Activated T-helper 9 cell treated with anti-CD3 and anti-CD28 coated beads, Interleukin-2, amount 50 U/mL, for 16 hours (primary cell): ENCODE measurements at places on chromosomes 2 and 18.

DNA sequence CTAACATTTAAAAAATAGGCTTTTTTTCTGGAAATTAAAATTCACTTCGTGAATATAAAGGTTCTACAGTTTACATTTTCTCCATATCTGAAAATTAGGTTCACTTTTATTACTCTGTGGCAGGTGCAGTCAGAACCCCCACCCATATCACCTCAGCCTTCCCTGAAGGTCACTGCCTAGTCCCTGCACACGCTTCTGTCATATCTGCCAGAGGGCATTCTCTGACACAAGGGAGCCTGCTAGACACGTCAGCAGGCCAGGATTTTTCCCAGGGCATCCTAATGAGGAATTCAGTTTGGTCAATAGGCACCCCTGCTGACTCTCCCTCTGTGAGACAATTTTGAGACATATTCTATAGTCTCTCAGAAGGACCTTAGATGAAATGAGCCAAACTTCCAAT is 475.7 kb upstream of the PKDCC start:
- no peak for DNase-seq

DNA sequence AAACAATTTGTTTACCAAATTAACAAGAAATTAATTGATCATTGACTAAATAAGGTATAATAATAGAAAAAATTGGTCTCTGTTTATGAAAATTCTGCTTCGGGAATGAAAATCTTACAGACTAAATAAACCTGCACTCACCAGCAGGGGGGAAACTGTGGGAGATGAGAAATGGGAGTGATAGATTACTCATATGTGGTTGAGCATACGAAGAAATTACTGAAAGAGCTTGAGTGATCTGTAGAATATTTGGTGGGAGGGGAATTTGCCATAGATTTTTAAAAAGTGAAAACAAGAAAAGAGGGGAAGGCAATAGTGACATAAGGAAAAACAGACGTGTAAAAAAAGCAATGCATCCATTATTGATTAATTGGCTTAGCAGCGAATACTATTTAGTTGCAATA is 2.2 kb downstream of the HMSD start:
- no peak for DNase-seq

DNA sequence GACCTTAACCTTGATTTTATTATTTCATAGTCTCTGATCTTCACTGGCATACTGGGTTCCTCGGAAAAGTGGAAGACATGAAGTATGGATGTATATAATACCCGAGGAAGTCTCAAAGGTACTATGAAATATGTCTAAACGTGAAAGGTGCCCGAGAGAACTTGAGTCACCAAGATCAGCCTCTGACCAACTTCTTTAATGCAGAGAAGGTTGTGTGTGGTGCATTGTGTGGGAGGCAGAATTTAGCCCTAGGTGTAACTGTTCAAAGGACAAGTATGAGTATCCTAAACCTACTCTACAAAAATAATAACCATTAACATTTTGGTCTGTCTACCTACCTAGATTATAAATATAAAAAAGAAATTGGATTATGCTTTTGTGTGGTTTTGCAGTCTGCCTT is 36.1 kb downstream of the OSBPL6 start:
- DNase-seq, result no peak

GRCh38 chr2:128778843-128779242 is 460.2 kb upstream of the HS6ST1 start:
- DNase-seq, result no peak

DNA sequence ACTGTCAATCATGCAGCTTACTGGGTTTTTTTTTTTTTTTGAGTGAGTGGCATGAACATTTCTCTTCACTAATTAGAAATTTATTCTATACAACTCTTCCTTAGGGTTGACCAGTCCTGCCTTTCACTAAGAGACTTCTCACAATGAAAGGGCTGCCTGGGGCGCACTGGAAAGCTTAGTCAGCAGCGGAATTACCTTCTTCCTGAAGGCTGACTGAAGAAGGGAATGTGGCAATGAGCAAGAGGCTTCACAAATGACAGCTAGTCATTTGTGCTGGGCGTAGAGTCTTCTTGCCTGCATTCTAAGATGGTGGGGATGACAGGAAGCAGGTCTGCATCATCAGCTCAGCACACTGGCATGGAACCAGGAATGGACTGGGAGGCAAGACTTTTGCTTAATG is 15.6 kb upstream of the SCN3A start:
- no peak for DNase-seq

DNA sequence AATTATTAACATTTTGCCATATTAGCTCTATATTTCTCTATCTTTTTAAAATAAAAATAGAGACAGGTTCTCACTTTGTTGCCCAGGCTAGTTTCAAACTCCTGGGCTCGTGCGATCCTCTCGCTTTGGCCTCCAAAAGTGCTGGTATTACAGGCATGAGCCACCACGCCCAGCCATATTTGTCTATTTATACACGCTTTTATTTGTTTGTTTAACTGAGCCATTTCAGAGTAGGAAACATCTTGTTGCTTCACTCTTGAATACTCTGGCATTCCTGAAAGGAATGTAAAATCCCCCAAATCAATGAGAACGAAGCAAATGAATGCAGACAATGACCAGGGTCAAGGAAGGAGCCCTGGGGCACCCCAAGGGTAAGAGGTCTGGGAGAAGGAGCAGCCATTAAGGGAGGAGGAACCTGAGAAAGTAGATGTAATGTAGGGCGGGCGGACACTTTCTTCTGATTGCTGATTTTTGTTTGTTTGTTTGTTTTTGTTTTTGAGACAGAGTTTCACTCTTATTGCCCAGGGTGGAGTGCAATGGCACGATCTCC is 31.7 kb upstream of the RAB1A start:
- no peak for DNase-seq

GRCh38 chr2:158829167-158829566 is 34.0 kb downstream of the DAPL1 start:
- DNase-seq, result no peak

DNA sequence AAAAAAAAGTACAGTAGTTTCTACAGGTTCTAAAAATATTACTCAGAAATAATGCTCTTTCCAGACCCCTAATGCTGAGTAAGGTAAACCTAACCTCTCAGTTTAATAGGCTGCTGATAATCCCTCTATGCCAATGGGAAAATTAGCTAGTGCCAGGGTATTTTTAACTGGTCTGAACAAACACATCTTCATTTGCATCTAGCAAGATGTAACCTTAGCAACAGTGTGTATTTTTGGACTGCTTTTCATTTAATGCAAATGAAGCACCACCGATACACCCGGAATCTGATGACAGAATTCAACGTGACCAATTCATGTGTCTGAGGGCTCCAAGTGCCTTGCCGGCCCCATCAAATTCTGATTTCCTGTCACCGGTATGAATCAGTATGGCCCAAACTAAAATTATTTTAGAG is 47.4 kb upstream of the CYRIA start:
- DNase-seq, result no peak

DNA sequence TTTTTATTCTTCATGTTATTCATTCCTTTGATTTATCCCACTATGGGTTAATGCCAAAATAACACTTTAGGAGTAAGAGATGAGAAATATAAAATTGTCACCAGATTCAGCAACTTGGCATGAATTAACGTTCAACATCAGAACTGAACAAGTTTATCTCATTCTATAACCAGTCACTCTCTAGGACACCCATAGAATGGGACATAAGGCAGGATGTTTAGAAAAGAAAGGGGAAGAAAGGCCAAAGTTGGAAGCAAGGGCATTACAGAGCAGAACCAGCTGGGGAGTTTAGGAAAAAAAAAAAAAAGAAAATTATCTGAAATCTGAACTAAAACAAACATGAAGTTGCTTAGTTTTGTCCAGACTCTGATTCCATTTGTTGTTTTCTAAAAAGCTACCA is 211.0 kb downstream of the PMAIP1 start:
- DNase-seq, result no peak

GRCh38 chr2:46902465-46902864 is 13.1 kb downstream of the MCFD2 start:
- DNase-seq, result no peak

- no peak for DNase-seq
These were observed 570.8 kb upstream of the CRIM1 start for GRCh38 chr2:35784777-35785176.

DNA sequence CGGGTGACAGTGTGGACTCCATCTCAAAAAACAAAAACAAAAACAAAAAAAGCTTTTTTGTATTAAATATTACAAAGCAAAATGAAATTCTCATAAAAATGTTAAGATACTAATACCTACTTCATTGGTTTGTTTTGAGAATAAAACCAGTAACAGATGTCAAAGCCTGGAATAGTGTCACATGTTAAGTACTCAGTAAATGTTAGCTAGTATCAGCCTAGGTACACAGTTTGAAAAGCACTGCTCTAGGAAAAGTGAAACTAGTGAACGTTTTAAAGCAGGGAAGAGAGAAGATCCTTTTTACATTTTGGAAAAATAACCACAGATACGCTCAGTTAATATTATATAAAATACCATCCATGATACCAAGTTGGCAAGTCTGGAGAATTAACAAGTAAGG is 37.1 kb upstream of the ADAM17 start:
- no peak for DNase-seq

- DNase-seq, result no peak
These were observed 60.3 kb upstream of the SP3 start for GRCh38 chr2:174025271-174026121.

DNA sequence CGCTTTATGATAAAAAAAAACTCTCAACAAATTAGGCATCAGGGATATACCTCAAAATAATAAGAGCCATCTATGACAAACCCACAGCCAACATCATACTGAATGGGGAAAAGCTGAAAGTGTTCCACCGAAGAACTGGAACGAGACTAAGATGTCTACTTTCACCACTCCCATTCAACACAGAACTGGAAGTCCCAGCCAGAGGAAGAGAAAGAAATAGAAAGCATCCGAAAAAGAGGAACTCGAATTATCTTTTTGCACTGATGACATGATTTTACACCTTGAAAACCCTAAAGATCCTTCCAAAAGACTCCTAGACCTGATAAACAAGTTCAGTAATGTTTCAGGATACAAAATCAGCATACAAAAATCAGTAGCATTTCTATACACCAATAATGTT is 121.6 kb downstream of the ZRANB3 start:
- DNase-seq, result no peak

DNA sequence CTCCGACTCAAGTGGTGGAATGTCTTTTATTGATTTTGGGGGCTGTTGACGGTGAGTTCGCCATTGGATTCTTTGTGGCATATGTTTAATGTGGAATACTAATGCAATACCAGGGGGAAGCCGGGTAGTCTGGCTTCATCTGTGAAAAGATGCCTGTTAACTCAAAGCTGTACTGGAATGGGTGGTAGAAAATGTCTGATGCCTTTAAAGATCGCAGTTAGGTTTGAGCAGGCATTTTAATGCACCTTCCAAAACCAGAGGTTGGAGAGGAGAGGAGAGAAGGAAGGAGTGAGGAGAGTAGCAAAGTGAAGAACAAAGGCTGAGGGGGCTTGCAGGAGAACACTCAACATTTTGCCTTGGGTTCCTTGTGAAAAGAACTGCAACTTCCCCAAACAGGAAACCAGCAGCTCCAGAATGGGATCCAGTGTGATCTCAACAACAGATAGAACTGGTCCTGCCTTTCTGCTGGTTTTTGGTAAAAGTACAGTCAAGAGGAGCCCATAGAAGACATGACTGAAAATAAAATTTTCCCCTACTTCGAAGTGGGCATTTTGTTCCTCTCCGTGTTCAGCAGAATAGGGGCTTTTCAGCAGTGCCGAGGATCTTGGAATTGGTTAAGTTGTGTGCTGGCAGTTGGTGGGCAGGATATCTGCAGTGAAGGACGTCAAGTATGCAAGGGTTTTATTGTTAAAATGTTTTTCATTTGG is 1.5 kb downstream of the ZNF532 start:
- DNase-seq, result no peak

DNA sequence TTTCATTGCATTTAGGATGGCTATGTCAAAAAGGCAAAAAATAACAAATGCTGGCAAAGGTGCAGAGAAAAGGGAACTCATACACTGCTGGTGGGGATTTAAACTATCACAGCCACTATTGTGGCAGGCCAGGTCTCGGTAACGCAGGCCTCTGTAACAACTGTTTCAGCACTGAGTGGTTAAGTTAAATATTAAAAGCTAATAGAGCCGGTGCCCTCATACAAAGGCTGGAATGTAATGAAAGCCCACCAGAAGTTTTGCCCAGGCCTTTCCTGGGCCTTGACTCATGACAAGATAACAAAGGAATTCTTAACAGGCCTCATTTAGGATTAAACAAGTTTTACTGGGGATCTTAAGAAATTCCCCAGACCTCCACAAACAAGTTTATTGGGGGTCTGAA is 10.7 kb downstream of the MERTK start:
- no peak for DNase-seq

- DNase-seq, result no peak
These were observed 219.2 kb downstream of the CAMKMT start for GRCh38 chr2:44580875-44581515.

DNA sequence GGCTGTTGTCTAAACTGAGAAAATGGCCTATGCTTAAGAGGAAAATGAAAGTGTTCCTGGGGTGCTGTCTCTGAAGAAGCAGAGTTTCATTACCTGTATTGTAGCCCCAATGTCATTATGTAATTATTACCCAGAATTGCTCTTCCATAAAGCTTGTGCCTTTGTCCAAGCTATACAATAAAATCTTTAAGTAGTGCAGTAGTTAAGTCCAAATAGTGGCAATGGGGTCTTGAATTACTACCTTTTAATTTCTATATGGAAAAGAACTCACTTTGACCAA is 13.8 kb upstream of the ALLC start:
- DNase-seq, result no peak

- no peak for DNase-seq
These were observed 63.1 kb upstream of the MGAT5 start for GRCh38 chr2:134190807-134191203.

DNA sequence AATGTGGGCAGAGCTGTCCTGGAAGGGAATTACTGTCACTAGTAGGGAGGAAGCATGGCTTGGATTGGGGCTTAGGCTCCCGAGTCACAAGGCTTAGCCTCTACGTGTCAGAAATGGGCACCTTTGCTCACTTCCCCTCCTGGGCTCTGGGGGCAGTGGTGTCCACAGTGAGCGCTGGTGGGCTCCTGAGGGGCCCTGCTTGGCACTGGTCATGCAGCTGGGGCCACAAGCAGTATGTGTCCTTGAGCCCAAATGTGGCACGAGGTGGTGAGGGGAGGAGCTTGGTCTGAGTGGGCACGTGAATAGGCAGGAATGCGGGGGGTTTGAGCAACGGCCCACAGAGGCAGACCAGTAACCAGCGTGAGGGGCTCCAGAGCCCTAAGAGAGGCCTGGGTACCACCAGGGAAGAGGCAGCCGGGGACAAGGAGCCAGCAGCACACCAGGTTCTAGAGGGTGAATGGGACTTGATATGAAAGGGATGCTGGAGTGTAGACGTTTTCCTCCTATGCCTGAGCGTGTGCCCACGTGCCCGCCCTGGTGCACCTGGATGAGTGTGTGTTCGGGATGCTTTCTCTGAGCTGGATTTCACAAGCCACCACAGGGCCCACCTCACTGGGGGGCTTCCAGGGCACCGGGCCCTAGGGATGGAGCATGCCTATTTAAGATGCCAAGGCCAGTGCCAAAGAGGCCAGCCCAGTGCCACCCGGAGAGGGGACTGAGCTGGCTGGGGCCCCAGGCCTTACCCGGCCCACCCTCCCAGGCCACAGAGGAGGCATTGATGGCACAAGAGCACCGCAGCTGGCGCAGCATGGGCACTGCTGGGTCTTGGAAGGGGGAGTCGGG is 22.8 kb upstream of the PTMA start:
- DNase-seq, result no peak

GRCh38 chr2:75153221-75153620 is 46.1 kb downstream of the TACR1 start:
- no peak for DNase-seq
